Dermis microvascular lymphatic vessel endothelial cell (primary cell): ENCODE measurements at places on chromosomes 6 and 20. TPM values are rescaled to one million over a fixed set of nuclear protein-coding genes. Genes with fewer than 3 reads are reported as not detected.

DNA sequence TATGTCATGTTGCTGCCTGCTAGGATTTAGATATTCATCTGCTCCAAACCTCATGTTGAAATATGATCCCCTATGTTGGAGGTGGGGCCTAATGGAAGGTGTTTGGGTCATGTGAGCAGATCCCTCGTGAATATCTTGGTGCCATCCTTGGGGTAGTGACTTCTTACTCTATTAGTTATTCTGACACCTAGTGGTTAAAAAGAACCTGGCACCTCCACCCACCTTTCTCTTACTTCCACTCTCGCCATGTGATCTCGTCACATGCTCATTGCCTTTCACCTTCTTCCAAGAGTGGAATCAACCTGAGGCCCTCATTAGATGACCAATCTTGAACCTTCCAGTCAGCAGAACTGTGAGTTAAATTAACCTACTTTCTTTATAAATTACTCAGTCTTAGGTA is 549.4 kb upstream of the SYNCRIP start:
- DNase-seq: peak; percentile 12

Gene WFDC12
- total RNA-seq: not detected in 2 replicates

GRCh38 chr6:126002755-126003679 is 16.7 kb downstream of the TRMT11 start:
- no peak for DNase-seq

DNA sequence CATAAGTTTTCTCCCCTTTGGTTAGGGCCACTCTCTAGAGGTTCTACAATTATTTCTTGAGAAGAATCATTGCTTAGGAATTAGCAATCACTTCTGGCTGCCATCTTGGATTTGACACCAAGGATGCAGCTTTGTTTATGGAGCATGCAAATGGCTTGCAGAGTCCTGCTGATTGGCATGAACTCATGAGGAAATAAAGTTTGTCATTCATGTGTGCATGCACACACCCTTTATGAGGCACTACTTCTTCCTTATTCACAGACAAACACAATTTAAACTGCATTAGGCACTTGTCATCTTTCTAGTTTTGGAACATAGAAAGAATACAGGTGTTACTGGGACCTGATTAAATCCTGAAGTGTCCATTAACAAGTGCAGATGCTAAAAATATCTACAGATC is 42.5 kb upstream of the HIVEP2 start:
- DNase-seq: no peak

- DNase-seq: no peak
Observed at GRCh38 chr20:60759651-60760050, 492.4 kb upstream of the CDH4 start.
